ENCODE measurements at places on chromosomes 5 and 9.

DNA sequence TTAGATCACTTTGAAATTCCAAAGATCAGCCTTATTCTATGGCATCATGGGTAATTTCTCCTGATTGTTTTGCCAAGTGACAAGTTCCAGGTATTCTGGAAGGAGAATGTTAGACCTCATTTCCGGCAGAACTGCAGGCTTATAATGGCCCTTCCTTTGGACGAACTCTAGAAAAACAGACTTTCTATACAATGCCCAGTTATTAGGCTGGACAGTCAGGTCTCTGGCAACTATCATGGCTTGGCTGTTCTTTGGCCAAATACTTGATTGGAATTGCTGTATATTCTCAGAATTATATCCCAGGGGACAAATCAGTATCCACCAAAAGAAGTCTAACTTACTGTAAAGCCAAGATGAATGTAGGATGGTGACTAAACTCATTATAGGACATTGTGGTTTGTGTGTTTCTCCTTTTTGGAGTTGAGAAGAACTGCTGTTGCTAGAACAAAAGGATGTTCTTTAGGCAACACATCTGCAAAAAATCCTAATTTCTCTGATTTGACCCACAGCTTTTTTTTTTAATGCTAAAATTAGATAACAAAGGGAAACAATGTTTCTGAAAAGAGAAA is 69.0 kb downstream of the ADAMTSL1 start:
- peak; percentile 17 for DNase-seq

GRCh38 chr9:37415011-37415719 is 7.3 kb upstream of the GRHPR start:
- DNase-seq, result peak; percentile 83

DNA sequence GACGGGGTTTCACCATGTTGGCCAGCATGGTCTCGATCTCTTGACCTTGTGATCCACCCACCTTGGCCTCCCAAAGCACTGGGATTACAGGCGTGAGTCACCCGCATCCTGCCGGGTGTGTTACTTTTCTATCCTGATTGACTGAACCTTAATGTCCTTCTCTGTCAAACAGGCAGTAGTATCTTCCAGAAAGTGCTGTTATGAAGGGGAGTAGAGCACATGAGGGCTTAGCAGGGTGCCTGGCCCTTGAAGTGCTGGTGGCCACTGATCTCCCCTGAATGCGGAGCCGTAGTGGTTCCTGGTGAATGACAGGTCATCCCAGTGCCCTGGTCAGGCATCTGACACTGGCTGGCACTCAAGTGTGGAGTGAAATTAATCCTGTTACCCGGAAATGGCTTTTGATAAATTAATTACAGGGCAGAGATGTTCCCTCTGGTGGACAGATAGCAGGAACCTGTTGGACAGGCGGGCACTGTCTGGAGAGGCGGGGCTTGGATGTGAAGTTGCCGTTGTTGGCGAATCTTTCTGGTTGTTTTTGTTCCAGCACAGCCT is 28.4 kb downstream of the PRRC2B start:
- peak; percentile 47 for DNase-seq

- DNase-seq, result no peak
These were observed 85.0 kb upstream of the RARS1 start for GRCh38 chr5:168401226-168401625.

- no peak for DNase-seq
These were observed 22.4 kb downstream of the ENC1 start for GRCh38 chr5:74618106-74618505.
